ENCODE measurements at places on chromosomes 12 and 14.

GRCh38 chr14:36306836-36307235 lies 13.6 kb downstream of the MBIP start:
- DNase-seq = no peak

- DNase-seq = no peak
These were observed 304.3 kb downstream of the NUAK1 start for GRCh38 chr12:105834496-105834895.

DNA sequence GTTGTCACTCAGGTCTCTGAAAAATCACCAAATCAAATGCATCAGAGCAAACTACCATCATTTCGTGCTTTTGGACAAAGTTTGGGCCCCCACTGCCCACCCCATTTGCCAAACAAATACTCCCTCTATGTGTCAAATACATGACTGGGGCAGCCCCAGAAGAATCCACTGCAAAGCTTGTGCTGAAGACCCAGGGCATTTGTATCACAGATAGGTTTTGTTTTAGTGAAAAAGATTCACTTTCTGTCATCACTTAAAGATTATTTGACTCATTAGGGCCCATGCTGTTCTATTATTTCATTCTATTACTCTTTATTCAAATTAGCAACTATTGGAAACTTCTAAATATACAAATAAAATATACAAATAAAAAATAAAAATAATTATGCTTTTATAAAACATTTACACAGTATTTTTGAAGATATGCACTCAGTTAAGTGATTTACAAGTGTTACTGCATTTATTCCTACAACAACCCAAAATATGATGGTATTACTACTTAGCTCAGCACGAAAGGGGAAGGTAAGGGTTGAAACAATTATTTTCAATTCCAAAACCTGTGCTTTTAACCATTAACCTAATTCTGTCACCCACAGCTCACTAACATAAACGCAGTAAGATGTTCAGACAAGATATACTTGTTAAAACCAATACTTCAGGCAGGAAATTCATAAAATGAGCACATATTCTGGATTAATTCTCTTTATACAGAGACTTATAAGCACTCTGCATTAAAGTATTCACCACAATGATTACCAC lies 36.5 kb downstream of the LRIG3 start:
- DNase-seq = no peak

DNA sequence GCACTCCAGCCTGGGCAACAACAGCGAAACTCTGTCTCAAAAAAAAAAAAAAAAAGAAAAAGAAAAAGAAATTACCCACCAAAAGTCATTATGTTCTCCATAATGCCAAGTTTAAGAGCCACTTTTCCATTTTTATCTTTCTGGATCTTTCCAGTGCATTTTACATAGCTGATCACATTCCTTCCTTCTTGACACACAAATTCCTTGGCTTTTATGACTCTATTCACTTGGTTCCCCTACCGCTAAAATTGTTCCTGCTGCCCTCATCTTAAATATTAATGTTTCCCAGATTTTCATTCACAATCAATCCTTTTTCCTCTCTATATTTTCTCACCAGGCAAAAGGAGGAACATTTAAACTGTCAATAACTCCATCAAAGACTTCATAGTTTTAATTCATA lies 20.2 kb downstream of the KLHL28 start:
- no peak for DNase-seq

GRCh38 chr14:24806061-24806678 lies 172.2 kb upstream of the GZMB start:
- DNase-seq = no peak

GRCh38 chr12:76259106-76259505 lies 89.1 kb downstream of the BBS10 start:
- no peak for DNase-seq

- DNase-seq = no peak
These were observed 60.1 kb downstream of the TSPAN9 start for GRCh38 chr12:3137268-3137781.

DNA sequence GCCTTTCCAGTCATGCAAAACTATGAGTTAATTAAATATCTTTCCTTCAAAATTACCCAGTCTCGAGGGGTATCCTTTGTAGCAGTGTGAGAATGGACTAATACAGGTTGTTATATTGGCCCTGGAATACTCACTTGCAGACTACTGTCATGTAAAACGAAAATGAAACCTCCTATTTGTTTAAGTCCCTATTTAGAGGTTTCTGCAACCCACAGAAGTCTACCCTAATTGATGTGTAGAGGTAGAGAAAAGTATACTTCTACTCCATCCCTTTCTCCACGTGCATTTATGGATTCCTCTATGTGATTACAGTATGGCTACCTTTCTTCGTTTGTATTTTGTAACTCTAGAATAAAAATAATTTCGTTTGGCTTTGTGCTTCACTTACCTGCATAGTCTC lies 371.1 kb downstream of the FSCB start:
- no peak for DNase-seq

DNA sequence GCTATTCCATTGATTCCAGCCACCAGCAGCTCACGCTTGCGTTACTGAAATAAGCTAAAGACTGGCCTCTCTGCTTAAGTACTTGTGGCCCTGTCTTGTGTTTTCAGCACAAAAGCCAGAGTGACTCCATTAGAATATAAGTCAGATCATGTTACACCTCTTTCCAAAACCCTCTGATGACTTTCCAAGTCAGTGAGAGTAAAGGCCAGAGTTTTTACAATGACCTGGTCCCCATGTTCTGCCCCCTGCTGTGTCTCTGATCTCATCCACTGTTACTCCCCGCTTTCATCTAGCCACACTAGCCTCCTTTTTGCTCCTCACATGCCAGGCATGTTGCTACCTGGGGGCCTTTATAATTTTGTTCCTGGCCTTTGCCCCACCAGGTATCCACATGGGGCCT lies 6.9 kb upstream of the CKAP4 start:
- DNase-seq = no peak

GRCh38 chr12:75862692-75863471 lies 168.7 kb downstream of the PHLDA1 start:
- no peak for DNase-seq

DNA sequence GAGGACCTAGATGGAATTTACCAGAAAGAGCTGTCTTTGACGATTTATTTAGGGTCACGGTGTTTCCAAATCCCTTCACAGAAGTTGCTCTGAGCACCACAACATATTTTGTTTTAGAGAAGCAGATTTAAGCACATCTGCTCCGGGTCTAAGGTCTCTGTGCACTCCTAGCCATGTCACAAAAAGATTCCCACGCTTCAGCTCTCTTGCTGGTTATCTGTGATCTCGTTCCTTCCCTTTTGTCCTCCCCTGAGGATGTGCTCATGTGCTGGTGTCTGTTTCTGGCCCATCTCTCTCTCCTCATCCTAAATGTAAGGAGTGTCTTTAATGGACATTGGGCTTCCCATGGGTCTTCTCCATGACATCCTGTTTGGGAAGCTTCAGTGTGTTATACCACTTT lies 53.7 kb upstream of the GNPNAT1 start:
- no peak for DNase-seq

DNA sequence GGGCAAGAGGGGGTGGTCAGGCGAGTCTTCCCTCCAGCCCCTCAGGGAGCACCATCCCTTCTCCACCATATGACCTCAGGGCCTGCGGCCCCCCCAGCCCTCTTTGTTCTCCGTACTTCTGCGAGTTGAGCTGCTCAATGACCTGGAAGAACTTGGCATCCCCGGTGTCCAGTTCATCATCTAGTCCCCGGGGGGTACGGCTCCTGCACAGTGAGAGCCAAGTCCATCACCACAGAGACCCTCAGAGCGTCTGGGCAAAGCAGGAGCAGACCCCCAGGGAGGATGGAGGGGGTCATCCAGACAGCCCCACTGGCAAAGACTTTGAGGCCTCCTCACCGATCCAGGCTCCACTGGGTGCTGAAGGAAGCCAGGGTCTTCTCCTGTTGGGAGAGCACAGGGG lies 8.9 kb downstream of the ADCY4 start:
- DNase-seq = no peak

DNA sequence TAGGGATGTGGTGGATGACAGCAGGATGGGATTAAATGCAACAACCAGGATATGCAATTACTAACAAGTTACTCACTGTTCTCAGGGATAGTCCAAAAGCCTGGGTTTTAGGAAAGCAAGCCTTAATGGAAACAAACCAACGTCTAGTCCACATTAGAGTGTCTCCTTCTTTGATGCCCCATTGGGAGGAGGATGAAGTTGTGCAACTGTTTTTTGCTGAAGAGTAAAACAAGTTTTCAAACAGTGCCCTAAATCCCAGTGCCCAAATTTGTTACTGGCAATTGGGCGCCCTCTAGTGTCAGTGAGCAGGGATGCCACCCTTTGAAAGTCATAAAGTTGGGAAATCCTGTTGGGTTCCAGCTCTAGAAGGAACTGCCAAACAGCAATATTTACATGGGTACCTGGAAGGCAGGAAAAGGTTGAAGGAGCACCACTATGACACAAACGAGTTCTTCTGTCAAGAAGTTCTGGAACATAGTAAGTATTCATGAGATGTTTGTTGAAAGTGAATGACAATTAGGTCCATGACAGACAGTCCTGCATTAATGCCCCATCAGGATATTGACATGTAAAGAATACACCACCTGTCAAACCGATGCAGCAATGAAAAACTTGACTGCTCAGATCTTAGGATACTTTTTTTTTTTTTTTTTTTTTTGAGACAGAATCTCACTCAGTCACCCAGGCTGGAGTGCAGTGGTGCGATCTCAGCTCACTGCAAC lies 11.1 kb upstream of the DPF3 start:
- DNase-seq = no peak

DNA sequence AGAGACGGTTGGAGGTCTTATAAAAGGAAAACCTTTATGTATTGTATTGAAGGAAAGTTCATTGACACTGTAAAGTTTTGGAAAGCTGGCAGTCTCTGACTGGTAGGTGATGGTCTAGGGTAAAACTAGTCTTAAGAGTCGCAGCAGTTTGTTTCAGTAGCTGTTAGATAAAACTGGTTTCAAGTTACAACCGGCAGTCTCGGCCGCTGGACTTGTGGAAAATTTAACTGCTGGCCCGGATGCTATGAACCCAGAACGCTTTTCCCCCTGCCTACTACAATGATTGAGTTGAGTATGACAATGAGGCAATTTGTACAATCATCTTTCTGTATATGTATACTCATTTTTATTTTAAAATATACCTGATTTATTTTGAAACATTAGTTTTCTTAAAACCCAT lies 1426.9 kb downstream of the AACS start:
- DNase-seq = no peak

- DNase-seq = no peak
These were observed 210.2 kb downstream of the PTPRO start for GRCh38 chr12:15532364-15532977.

- no peak for DNase-seq
These were observed 57.6 kb downstream of the C12orf56 start for GRCh38 chr12:64332938-64333337.

- peak; percentile 47 for DNase-seq
These were observed 34.2 kb upstream of the KICS2 start for GRCh38 chr12:64256166-64256800.

GRCh38 chr14:99790201-99790977 lies 2.8 kb upstream of the EML1 start:
- DNase-seq = no peak

DNA sequence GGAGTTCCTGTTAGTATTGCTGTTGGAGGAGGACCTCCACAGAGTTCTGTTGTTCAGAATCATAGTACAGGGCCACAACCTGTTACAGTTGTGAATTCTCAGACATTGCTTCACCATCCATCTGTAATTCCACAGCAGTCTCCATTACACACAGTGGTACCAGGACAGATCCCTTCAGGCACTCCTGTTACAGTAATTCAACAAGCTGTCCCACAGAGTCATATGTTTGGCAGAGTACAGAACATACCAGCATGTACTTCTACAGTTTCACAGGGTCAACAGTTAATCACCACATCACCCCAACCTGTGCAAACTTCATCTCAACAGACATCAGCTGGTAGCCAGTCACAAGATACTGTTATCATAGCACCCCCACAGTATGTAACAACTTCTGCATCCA lies 120.8 kb downstream of the ARID2 start:
- DNase-seq = no peak

DNA sequence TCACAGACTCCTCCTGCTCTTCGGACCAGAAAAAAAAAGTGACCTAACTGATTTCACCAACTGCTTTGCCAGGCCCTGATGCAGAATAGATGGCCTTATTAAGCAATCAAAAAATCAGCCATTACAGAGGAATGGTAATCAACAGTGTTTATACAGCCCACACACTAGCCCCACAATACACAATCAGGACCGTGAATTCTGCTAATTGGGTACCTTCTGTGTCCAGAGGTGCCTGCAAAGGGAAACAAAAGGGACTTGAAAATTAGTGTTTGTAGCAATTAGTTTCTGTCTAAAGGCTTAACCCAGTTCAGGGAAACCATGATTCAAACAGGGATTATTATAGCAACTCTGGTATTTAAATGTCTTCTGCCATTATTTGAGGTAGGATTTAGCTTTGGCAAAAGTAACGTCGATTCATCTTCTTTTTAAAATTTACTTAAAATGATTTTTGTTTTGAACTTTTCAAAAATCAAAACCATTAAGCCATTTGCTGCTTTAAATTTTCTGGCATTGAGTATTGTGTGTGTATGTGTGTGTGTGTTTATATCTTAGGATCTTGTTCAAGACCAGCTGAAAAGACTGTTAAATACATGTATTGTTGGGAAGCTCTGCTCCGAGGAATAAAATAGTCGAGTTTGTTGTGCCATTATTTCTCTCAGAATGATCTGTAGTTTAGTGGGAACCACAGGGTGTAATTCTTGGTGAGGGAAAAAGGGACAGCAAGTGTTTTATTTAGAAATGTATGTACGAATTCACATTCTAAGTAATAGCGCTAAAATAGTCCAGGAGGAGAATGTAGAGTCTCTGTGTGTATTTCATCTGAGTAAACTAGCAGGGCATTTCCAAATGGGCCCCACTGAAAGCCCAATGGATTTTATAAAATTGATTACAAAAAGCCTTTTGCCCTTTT lies 156.1 kb downstream of the PTCSC3 start:
- DNase-seq = no peak

DNA sequence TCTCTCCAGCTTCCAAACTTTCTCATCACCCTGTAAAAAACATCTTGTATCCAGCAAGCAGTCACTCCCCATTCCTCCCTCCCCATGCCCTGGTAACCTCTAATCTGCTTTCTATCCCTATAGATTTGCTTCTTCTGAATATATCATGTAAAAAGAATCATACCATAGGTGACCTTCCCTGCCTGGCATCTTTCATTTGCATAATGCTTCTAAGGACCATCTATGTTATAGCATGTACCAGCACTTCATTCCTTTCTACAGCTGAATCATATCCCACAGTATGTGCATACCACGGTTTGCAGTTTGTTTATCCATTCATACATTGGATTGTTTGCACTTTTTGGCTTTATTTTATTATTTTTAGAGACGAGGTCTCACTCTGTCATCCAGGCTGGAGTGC lies 22.9 kb upstream of the VPS37B start:
- no peak for DNase-seq

Measured in SK-N-MC (cell line).